Fibroblast of skin of right biceps (primary cell): ENCODE measurements at places on chromosomes 7 and 10.

GRCh38 chr10:3766046-3766756 lies 18.8 kb downstream of the KLF6 start:
- DNase-seq, result no peak

DNA sequence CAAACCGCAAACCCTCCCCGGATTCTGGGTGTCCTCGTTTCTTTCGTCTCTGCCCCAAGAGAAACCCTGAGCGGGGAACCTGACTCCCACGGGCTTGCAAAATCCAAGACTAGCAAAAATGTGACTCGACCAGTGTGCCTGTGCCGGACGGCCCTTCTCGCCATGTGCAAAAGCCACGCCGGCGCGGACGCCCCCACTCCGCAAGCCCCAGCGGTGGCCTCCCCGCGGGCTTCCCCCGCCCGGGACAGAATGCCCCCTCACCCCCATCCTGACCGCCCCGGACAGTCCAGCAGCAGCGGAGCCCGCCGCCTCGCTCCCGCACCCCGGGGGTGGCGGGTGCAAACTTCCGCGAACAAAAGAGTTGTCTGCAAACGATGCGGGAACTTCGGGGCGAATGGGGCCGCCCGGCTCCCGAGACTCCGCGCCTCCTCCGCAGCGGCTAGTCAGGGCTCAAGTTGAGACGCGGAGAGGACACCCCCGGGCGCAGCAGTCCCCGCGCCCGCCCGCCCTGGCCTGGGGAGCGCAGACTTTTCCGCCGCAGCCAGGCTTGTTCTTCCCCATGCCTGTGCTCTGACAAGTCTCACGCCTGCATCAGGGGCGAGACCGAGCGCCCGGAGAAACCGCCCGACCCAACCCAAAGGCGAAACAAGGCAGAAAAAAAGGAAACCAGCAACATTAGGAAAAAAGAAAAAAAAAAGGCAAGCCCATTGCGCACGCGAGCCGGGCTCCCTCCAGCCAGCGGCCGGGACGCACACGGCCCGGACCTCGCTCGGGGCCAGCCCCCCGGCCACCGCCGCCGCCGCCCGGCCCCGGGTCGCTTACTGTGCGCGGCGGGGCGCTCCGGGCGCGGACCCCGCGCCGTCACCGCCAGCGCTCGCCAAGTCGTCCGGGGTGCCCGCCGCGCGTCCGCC lies 732 bp downstream of the FAM53B start:
- peak; percentile 28 for DNase-seq

- DNase-seq, result no peak
Measured at GRCh38 chr10:106957823-106958588, 206.5 kb downstream of the SORCS1 start.

DNA sequence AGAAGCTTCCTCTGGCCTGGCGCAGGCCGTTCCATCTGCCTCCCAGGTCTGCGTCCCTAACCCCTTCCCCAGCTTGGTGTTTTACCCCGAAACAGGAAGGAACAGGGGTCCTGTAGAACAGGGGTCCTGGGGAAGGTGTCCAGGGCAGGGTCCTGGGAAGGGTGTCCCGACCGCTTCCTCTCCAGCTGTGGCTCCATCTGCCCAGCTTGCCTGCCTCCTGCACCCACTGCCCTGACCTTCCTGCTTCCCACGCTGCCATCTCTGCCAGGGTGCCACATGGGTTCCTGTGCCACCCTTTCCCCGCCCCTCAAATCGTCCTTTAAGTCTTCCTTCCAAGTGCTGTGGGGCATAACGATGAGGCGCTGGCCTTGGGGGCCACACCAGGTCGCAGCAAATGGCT lies 32.4 kb downstream of the WDR86 start:
- DNase-seq, result no peak

- DNase-seq, result peak; percentile 22
Measured at GRCh38 chr7:127844707-127845331, 186.4 kb downstream of the LRRC4 start.

GRCh38 chr7:47435889-47436312 lies 146.0 kb downstream of the TNS3 start:
- DNase-seq, result peak; percentile 84
